ENCODE measurements at places on chromosomes 5 and 9. TPM values are rescaled to one million over a fixed set of nuclear protein-coding genes. Genes with fewer than 3 reads are reported as not detected.

GRCh38 chr5:109743770-109744212, 54.1 kb downstream of the MAN2A1 start:
- H3K27me3 ChIP-seq: no peaks in the 10 kb centered on the region
- H3K27ac ChIP-seq: no peak overlapping the region
- no peaks in the 10 kb centered on the region for H3K36me3 ChIP-seq
- no peak for DNase-seq

DNA sequence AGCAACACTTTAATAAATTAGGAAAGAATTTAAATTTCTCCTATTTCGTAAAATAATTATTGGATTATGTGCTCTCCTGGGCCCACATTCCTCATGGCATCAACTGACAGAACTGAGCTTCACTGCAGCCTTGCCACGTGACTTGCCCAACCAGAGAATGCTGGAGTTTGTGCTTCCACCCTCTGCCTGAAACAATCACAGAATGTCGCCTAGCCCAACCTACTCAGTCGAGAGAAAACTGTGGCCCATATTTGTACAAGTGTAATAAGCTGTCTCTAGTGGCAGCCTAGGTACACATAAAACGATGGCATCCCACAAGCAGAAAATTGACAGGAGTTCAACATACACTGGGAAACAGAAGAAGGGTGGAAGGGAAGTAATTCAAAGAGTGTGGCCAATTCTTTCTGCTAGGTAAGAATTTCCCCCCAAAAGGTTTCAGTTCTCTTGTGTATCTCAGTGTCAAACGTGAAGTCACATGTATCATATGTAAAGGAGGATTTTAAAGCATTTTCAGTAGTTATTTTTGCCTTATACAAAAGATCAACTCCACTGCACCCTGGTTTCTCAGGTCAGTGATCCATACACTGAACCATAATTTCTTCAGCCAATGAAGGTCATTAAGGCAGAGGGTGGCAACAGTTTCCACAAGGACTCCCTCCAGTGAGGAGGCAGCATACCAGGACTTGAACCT, 41.7 kb downstream of the ZNF608 start:
- H3K4me3 ChIP-seq: no peak overlapping the region
- peaks cover 63% of the 10 kb centered on the region for H3K4me1 ChIP-seq
- H3K36me3 ChIP-seq: no peaks in the 10 kb centered on the region
- peak; percentile 76 for DNase-seq

DNA sequence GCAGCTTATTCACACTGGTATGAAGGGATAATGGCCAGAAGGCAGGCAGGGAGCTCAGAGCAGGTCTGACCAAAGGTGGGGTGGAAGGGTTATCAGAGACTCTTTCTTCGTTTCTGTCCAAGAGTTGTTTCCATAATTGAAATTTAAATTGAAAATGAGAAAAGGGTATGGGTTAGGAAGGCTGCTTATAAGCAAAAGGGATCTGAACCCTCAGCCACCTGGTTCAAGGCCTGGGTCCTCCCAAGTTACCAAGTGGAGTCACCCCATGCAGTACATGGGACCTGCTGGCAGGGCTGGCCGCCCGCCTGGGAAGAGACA, 17.8 kb downstream of the EEIG1 start:
- no peak overlapping the region for H3K4me3 ChIP-seq
- peaks cover 18% of the 10 kb centered on the region for H3K4me1 ChIP-seq
- H3K27me3 ChIP-seq: no peaks in the 10 kb centered on the region
- DNase-seq: no peak
- H3K36me3 ChIP-seq: no peaks in the 10 kb centered on the region
- H3K27ac ChIP-seq: no peak overlapping the region

- peaks cover 24% of the 10 kb centered on the region for H3K4me1 ChIP-seq
- peak; percentile 75 for DNase-seq
- H3K27ac ChIP-seq: peak overlapping the region; percentile 63
- H3K4me3 ChIP-seq: no peak overlapping the region
These were observed 36.1 kb upstream of the RANBP6 start for GRCh38 chr9:6051511-6051950.

- no peak for DNase-seq
- no peak overlapping the region for H3K4me3 ChIP-seq
- no peak overlapping the region for H3K27ac ChIP-seq
- no peaks in the 10 kb centered on the region for H3K27me3 ChIP-seq
These were observed 71.2 kb upstream of the ABCA1 start for GRCh38 chr9:104999136-104999535.

Gene PHF24
- not detected for total RNA-seq

Gene SLC46A2
- total RNA-seq: not detected

Gene PLEKHG4B
- 0.05 TPM for total RNA-seq

All from GM12878 (cell line).